ENCODE measurements at places on chromosomes 4 and X.

DNA sequence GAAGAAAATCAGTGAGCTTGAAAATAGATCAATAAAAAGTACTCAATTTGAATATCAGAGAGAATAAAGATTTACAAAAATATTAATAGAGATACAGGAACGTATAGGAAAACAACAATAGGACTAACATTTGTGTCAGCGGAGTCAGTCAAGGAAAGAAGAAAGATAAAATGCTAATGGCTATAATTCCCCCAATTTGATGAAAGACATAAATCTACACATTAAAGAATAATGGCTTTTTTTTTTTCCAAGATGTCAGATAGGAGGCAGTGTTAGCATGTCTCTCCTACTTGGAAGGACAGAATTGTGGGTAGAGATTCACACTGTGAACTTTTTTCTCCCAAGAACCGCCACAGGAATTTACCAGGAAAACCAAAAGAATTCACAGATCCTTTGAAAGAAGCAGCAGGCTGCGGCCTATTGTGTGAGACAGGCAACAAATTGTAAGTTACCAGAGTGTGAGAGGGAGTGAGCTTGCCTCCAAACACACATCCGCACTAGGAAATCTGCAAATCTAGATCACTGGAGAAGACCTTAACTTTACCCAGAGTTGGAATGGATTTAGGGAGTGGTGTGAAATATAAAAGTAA, 249.9 kb downstream of the PRDM5 start:
- DNase-seq: no peak

GRCh38 chr4:23368081-23368697, 521.7 kb downstream of the PPARGC1A start:
- no peak for DNase-seq

GRCh38 chr4:173821036-173821435, 291.0 kb upstream of the HAND2 start:
- no peak for DNase-seq

- DNase-seq: no peak
Measured at GRCh38 chrX:9832811-9833210, 46.6 kb downstream of the SHROOM2 start.

DNA sequence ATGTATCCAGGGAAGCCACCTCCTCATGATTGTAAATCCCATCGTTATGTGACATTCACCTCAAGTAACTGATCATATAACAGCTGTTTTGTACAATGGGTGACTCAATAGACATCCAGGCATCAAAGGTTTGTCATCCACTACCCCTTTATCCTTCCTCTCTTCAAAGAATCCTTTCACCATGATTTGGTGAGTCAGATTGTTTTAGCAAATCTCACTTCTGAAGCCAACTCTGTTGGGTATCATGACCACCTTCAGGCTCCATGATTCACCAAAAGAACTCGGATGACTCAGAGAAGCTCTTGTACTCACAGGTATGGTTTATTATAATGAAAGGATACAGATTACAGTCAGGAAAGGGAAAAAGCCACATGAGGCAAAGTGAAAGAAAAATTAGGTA, 132.1 kb downstream of the PWWP3B start:
- no peak for DNase-seq

- DNase-seq: no peak
Measured at GRCh38 chrX:34563804-34564203, 93.3 kb downstream of the TMEM47 start.

DNA sequence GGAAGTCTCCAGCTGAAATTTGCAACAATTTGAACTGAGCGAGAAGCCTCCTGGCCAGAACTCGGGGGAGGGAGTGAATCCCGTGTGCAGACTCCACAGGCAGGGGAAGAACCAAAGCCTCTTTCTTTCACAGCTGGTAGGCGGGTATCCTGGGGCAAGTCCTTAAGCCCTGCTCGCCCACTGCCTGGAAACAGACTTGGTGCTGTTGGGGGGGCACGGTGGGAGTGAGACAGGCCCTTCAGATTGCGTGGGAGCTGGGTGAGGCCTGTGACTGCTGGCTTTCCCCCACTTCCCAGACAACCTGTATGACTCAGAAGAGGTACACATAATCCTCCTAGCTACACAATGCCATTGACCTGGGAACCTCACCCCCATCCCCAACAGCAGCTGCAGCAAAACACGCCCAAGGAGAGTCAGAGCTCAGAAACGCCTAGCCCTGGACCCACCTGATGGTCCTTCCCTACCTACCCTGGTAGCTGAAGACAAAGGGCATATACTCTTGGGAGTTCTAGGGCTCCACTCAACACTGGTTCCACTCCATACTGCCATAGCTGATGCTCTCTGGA, 22.4 kb upstream of the RLIM start:
- DNase-seq: no peak

- DNase-seq: no peak
Measured at GRCh38 chr4:36164900-36165630, 79.2 kb downstream of the ARAP2 start.

DNA sequence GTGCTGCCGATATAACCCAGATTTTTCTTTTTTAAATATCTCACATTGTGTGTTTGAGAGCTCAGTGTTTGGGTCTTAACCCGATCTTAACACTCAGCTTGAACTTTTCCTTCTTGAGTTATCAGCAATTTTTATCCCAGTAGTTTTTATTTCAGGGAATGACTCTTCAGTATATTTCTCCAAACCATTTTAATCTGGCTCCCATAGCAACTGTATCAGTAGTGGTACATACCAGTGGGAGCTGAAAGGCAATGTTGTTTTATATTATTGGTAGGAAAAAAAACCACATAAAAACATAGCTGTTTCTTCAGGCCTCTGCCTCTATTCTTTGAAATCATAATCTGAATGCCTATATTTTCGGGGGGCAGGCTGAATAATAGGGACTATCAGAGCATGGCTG, 111.1 kb downstream of the SLC4A4 start:
- no peak for DNase-seq
